ENCODE measurements at places on chromosomes 6 and 20.

DNA sequence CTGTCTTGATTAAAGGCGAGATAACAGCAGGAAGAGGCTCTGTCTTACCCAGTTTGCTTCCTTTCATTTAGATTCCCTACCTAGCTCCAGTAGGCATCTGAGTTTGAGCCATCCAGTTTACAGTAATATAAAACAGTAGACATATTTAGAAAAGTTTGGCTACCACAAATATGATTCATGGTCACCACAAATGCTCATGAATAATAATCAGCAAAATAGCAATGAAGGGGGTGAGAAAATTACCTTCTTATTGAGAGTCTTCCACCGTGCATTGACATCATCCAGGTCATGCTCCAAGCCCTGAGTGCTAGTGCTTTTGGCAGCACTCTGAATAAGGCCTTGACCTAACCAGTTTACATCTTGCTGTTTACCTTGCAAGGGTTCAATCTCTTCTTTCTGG lies 106.2 kb downstream of the DST start:
- DNase-seq = no peak

DNA sequence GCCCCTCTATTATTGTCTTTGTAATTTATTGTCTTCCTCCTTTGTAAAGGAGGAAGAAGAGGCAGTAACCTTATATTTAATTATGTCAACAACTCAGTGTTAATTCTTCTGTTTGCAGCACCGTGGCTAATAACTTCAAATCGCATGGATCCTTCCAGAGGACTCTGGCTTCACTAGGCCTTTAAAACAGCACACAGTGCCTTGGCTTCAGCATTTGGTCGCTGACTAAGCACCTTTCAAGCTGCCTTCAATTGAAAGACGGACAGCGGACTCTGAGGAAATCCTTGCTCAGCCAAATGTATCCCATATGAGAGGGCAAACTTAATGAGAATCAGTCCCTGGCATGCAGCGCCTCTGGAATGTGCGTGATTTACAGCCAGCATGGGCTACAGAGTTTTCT lies 64.2 kb downstream of the SGK1 start:
- no peak for DNase-seq

DNA sequence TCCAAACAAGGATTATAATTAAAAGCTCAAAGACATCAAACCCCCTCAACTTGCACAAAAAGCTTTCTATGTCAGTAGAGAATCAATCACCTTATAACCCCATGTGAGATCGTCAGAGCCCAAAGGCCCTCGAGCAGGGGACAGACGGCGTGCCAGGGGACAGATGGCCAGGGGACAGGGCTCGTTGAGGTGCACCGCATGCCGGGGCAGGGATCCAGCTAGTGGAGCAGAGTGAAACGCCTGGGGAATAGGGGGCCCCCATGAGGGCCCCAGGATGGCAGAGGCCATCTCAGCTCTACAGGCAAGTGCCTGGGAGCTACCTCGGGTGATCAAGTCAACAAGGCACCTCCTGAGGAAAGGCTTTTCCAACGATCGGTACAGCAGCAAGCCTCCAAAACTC lies 28.6 kb downstream of the DIDO1 start:
- DNase-seq = no peak

- no peak for DNase-seq
Measured at GRCh38 chr6:106162921-106163320, 76.8 kb downstream of the PRDM1 start.

- no peak for DNase-seq
Measured at GRCh38 chr6:155212106-155212505, 51.7 kb upstream of the CLDN20 start.

DNA sequence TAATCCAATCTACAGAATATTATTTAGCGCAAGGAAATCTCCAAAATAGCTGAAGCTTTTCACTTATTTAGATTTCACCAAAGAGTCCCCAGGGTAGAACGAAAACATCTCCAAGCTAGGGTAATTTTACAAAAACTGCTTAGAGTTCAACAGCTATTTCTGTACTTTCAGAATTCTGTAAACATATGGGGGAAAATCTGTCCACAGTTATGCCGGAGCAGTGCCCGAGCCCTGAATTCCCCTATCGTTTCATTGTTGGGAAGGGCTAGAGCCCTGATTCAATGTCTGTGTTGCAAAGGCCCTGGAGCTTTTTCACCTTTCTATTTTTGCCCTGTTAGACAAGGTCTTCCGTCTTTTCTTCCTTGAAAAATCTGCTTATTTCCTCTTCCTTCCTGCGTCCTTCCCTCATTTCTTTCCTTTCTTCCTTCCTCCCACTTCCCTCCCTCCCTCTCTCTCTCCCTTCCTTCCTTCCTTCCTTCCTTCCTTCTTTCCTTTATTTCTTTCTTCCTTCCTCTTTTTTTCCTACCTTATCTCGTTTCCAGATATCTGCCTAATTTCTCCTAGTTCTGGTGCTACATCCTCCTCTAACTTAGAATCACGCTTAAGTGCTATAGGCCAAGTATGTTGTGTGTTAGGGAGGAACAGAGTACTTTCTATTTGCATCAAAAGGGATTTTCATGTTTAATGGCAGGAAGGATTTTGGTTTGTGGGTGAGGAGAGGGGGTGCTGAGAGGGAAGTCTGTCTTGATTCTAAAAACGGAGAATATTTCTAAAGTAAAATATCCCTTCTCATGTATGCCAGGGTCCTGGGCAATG lies 122.5 kb upstream of the BMP2 start:
- DNase-seq = no peak

DNA sequence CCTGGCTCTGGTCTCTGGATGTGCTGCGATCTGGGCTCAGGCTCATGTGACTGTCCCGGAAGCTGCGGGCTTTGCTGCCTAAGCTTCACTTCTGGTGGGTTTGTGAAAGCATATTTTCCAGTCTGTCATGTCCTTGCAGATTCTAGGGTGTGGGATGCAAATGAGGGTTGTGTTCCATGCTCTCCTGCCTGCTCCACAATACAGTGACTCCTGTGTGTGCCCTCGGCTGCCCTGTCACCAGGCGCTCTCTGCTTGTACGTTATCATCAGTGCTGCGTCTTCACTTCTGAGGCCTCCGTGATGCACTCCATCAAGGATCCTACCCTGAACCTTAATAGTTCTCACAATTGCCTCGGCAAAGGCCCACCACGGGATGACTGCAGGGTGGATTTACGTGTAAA lies 84.2 kb downstream of the TTLL2 start:
- no peak for DNase-seq

DNA sequence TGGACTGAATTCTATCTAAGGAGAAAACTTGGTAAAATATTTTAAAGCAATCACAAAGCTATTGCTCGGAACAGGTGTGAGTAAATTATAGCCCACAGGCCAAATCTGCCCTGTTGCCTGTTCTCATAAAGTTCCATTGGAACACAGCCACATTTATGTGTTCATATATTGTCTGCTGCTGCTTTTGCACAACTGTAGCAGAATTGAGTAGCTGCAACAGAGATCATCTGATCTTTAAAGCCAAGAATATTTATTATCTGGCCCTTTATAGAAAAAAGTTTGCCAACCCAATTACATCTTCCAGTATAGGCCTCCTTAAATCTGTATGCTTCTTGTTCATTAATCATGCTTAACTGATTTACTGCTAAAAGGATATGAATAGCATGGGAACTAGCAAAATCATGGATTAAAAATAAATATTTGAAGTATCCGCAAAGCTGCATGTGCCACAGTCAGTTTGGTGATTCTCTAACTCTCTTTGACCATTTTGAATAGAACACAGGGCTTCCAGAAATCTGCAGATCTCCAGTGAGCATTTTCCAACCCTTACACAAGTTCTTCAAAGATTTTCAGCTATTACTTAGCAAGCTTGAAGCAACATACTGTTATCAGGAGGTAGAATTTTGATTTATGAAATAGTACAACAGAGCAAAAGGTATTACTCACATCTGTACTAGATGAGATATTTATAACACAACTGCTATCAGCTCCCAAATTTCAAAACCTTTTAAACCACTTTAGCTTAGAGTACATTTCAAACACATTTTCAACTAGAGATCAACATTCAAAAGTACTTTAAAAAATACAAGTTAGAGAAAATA lies 312.6 kb upstream of the ID4 start:
- DNase-seq = no peak

DNA sequence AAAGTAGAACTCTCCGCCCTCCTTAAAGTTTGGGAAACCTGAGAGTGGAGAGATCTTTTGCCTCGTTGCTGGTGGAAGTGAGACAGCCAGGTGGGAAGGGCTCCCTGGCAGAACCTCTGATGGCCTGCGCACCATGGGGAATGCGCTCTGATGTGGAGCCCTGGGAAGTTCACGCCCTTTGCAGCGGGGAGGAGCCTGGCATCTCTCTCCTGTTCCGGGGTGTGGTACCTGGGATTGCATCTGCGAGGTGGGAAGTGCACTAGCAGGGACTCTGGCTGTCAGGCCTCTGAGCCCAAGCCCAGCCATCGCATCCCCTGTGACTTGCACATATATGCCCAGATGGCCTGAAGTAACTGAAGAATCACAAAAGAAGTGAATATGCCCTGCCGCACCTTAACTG lies 159.8 kb downstream of the AKAP7 start:
- no peak for DNase-seq

- DNase-seq = no peak
Measured at GRCh38 chr6:6515691-6516607, 72.6 kb upstream of the LY86 start.

Measured in NCI-H1092 treated with DMSO at 0.1 percent for 48 hours (cell line).